Head of caudate nucleus (tissue), 42 donors: ENCODE measurements at places on chromosomes 5 and 9.

GRCh38 chr9:3346549-3346948, 179.3 kb downstream of the RFX3 start:
- no peak for DNase-seq

GRCh38 chr9:117545846-117546245, 131.0 kb upstream of the ASTN2 start:
- no peak for DNase-seq

DNA sequence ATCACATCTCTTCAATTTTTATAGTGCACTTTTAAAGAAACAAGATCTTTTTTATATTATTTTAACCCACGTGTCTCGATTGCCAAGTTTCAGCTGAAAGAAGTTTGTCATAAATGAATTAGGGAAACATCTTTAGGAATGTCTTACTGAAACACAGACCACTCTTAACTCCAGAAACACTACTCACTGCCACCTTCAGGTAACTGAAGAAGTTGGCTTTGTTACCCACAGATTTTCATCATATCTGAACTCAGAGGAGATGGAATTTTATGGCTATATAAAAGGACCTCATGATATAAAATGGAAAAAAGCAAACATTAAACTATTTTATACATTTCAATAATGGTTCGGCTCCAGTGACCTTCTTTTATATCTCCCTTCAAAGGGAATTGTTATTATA, 158.0 kb downstream of the SEMA5A start:
- DNase-seq: no peak

DNA sequence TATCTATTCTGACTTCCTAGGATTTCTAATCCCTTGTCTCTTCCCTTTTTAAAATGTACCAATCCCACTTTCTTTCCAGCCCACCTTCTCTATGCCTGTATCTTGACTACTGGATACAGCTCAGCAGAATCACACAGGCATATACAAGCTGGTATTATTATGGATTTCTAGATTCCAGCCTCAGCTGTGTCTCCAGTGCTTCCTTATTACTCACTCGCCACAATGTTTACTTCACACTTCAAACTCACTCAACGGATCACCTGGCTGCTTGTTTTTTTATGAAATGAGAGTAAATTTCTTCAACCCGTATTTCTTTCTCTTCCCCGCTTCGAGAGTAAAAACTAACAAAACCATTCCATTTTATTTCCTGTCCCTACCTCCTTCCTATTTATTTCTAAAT, 38.8 kb downstream of the CWC27 start:
- no peak for DNase-seq

DNA sequence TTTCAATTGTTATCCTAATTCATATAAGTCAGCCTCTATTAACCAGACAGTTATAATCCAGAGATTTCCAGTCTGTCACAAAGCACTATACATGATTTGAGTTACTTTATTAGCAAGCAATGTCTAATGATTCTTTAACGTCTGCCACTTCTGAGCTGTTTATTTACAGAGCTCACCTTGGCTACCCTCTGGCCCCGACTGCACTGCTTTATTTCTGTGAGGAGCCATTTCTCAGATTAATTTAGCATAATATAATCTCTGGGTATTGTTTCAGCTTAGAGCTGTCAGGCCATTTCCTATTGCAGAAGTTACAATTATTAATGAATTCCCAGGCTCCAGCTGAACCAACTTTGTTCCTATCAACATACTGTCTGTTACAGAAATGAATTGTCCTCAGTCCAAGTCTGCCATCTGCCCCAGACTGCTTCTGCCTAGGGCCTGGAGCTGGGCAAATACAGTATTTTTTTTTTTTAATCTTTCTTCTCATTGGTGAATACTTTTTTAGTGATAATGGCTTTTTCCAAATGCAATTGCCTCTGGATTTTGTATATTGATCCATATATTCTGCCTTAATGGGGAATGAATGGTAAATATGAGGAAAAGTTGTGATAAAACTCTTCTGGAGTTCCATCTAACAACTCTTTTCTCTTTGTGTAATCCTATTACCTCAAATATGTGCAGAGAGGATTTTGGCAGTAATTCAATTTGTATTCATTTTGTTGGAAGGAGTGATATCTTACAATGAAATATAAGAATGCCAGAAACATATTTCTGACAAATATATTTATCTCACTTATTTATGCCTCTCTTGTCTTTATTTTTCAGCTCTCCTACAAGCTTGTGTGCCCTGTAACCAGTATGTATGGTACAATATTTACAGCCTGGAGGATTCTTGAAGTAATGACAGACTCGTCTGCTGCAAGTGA, 104.7 kb downstream of the FOCAD start:
- DNase-seq: no peak

GRCh38 chr5:176553260-176554085, 4.3 kb downstream of the CDHR2 start:
- no peak for DNase-seq

DNA sequence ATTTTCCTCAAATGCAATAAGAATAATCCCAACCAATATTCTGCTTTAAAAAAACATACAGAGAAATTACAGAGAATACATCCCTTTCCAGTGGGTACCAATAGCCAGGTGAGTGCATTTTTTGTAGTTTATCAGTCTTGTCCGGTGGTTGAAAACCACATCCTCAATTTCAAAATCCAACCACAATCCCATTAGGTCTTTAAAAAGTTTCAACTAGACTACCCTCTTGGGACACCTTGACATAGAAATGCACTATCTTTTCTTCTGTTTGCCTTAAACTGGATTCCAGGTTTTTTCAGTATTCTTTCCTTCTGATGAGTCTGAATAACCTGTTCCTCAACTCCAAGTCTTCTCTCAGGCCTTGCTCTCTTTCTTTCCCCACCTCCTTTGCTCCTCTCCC, 223.3 kb downstream of the NR2F1-AS1 start:
- no peak for DNase-seq

- no peak for DNase-seq
Observed at GRCh38 chr5:64298586-64298985, 132.9 kb downstream of the RNF180 start.

DNA sequence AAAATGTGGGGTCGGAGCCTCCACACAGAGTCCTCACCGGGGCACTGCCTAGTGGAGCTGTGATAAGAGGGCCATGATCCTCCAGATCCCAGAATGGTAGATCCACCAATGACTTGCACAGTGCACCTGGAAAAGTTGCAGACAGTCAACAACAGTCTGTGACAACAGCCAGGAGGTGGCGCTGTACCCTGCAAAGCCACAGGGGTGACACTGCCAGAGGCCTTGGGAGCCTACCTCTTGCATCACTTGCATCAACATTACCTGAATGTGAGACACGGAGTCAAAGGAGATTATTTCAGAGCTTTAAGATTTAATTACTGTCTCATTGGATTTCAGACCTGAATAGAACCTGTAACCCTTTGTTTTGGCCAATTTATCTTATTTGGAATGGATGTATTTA, 614.1 kb upstream of the CDH9 start:
- DNase-seq: no peak

DNA sequence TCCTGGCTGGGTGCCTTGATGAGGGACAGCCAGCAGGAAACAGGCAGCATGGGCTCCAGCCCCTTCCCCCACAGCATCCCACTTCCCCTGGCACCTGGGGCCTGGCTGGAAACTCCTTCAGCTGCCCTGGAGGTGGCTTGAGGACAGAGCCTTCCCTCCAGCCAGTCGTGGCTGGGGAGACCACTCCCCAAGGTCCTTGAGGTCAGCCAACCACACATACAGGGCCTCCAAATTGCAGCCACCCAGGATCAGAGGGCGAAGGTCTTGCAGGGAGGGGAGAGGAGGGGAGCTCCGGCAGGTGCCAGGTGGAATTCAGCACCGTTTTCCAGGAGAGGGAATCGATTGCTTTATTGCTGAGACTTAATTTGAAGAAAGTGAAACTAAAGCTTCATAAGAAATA, 280.4 kb downstream of the PBX3 start:
- no peak for DNase-seq

DNA sequence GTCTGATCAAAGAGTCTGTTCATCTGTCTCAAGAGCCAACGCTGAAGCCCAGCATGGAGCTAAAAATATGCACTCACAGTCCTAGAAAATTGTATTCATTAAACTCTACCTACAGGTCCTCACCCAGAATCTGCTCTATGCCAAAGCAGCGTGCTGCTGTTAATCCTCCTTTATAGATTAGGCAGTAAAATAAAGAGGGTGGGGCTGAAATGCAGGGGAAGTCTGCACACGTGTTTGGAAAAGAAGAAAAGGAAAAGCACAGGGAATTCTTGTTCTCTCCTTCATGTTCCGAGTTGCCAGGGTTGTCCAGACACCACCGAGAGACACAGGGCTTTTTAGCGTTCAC, 121.4 kb upstream of the TMEM161B start:
- no peak for DNase-seq

DNA sequence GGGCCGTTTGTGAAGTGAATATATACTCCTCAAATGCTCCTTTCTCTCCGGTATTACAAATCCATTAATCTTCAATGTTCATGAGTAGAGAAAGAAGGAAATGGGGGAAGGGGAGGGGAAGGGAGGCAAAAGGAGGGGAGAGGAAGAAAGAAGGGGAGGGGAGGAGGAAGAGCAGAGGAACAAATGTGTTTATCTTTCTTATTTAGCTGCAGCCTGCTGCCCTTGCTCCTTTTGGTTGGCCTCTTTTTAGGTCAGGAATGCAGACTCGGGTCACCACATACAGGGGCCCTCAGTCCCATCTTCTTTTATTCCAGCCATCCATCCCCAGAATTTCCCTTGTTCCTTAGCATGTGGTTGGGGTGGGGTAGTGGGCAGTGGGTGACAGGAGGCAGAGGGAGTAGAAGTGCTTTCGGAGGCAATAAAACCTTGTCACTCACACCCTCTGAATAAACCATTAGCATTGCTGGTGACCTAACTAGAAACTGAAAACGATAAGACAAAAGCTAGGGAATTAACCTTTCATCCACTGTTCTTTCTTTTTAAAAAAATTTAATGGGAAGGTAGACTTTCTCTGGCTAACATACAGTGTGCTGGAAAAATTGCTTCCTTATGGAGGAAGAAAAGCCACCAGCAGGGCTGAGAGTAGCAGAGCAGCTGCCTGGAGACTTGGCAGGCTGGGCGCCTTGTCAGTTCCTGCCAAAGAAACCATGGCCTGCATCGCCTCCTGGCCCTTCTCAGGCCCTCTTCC, 16.8 kb upstream of the PRLR start:
- peak; percentile 31 for DNase-seq

DNA sequence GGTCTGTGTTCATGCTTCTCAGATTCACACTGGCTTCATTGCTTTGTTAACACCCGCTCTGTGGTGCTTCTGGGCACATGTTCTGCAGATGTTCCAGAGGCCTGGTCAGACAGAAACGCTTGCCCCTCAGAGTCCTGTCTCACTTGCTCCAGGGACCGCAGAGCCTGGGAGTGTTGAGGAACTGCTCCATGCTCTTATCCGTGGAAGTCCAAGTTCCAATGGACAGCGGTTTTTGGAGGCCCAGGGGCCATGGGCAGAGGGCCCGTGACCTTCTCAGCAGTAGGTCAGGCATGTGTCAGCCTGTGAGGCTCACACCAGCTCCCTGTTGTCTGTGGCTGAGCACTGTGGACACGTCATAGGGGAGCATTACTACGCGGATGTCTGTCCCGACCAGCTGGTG, 364.7 kb upstream of the IRX1 start:
- DNase-seq: no peak

- no peak for DNase-seq
Observed at GRCh38 chr5:134019636-134020035, 14.9 kb upstream of the VDAC1 start.
